ENCODE measurements at places on chromosomes 2 and 18.

GRCh38 chr2:105100046-105100840 is 62.4 kb downstream of the MRPS9 start:
- DNase-seq = no peak

- no peak for DNase-seq
Measured at GRCh38 chr18:58721566-58722239, 50.4 kb downstream of the MALT1 start.

DNA sequence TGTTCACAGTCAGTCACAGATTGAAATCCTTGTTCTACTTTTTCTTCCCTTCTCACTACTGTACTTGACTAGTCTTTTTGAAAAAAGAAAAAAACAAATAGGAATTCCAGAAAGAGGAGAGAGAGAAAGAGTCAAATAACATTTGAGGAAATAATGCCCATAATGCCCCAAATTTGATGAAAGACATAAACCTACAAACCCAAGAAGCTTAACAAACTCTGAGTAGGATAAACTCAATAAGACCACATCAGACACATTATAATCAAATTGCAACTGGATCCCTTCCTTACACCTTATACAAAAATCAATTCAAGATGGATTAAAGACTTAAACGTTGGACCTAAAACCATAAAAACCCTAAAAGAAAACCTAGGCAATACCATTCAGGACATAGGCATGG is 30.9 kb downstream of the TMEM185B start:
- DNase-seq = no peak

DNA sequence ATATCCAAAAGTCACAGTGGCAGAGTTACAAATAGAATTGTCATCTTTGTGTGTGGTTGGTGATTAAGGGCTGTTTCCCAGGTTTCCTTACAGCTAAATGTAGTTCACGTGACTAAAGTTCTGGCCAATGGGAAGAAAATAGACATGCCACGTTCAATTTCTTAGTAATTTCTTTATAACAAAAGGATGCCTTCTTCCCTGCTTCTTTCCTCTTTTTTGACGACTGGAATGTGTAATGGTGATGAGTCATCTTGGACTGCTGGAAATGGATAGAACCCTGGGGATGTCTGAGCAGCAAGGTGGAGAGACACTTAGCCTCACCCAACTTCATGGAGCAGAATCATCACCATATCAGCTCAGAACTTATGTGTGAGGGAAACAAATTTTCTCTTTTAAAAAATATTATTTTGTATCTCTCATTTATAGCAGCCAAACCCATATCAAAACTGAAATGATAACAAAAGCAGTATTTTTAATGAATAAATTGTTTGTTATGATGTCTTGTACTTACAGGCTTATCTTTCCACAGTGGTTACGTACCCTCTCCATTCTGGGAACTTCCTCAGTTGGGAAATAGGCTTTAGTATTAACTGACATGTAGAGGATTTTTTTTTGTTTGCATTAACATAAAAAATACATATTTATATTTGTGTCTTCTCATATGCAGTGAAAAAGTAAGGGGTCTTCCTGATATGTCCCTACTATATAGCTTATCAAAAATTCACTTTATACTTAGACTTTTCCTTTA is 91.1 kb upstream of the CDH2 start:
- DNase-seq = no peak

GRCh38 chr2:176516051-176516602 is 246.9 kb downstream of the MTX2 start:
- no peak for DNase-seq

GRCh38 chr2:62716768-62717167 is 11.3 kb downstream of the EHBP1 start:
- no peak for DNase-seq

- DNase-seq = no peak
Measured at GRCh38 chr2:28662468-28663181, 89.0 kb upstream of the PPP1CB start.

GRCh38 chr2:6368281-6368680 is 497.4 kb downstream of the CMPK2 start:
- DNase-seq = no peak

GRCh38 chr2:129606496-129607270 is 372.8 kb upstream of the RAB6C start:
- DNase-seq = no peak

DNA sequence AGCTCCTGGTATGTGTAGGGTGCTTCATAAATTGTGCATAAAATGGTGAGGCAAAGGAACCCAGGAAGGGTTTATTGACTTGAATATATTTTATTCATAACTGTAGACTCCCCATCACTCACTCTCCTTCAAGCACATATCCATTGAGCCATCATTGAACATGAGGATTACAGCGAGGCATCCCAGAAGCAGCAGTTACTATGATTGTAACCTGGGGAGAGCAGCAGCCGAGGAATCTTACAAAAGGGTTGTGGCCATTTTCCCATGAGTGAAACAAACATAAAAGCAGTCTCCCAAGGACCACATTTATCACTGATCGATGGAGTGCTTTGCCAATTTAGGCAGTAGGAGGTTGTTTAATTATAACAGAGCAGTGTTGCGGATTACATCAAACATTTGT is 183.4 kb downstream of the NCK2 start:
- DNase-seq = no peak

DNA sequence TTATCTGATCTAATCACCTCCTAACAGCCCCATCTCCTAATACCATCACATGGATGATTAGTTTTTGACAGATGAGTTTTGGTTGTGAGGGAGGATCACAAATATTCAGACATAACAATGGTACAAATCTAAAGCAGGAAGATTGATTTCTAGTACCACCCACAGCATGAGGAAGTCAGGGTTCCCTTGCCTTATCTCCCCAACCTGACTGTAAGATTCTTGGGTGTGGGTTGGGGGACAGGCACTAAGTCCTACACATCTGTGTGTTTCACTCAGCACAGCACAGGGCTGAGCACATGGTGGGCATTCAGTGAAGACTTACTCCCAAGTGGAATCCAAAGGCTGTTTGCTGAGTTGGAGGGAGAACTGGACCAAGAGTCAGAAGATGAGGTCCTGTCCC is 93.8 kb upstream of the CXCR4 start:
- DNase-seq = no peak

- no peak for DNase-seq
Measured at GRCh38 chr18:51660188-51660715, 462.8 kb upstream of the MEX3C start.

GRCh38 chr2:201532686-201533304 is 81.3 kb downstream of the STRADB start:
- DNase-seq = no peak

GRCh38 chr18:59272891-59273758 is at the start of gene RAX:
Gene RAX (minus strand): TSS chr18:59273454. CDS start chr18:59273206, 248 bp downstream.
- DNase-seq = no peak

DNA sequence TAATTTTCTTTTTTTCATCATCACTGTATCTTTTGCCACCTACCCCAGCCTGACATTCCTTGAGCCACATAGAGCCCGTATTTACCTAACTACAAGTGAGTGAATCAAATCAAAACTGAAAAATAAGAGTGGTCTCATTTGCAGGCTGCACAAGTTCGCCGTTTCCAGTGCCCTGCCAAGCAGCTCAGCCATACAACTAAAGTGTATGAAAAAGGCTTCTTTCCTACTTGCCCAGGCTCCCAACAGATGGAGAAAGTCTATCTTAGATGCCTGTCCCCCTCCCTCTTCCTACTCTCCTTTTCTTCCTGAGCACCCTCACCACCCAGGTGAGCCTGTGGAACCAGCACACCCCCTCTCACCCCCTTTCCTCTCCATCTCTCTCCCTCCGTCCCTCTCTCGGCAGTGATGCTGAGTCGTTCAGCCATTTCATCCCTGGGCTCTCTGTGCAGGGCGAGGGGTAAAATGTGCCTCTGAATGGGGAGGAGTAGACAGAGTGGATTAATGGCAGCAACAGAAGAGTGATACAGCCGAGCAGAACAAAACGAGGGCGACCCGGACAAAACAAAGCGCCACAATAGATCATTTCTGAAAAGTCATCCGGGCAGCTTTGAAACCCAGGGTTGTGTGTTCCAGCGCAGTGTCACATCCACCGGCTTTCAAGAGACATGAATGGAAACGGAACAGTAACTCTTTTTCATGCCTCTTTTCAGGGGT is 65.0 kb upstream of the POU3F3 start:
- DNase-seq = no peak

- no peak for DNase-seq
Measured at GRCh38 chr2:122098306-122098705, 342.9 kb downstream of the TSN start.

DNA sequence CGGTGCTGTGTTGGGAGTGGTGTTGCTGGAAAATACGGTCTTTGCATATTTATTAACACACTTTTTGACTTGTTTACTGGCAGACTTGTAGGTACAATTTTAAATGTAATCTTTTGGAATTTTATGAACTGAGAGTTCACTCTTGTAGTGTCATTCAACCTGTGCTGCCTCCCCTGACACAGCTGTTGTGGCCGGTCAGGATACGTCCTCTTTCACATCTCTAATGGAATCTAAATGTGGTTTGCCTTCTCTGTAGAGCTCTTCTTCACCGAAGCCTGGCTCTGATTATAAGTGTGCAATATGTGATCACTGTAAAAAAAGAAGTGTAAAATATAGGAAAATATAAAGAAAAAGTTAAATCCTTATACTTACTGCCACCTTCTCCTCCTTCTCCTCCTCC is 94.7 kb downstream of the MAP4K4 start:
- DNase-seq = no peak

- DNase-seq = peak; percentile 14
Measured at GRCh38 chr2:121596221-121597080, 52.8 kb downstream of the CLASP1 start.

DNA sequence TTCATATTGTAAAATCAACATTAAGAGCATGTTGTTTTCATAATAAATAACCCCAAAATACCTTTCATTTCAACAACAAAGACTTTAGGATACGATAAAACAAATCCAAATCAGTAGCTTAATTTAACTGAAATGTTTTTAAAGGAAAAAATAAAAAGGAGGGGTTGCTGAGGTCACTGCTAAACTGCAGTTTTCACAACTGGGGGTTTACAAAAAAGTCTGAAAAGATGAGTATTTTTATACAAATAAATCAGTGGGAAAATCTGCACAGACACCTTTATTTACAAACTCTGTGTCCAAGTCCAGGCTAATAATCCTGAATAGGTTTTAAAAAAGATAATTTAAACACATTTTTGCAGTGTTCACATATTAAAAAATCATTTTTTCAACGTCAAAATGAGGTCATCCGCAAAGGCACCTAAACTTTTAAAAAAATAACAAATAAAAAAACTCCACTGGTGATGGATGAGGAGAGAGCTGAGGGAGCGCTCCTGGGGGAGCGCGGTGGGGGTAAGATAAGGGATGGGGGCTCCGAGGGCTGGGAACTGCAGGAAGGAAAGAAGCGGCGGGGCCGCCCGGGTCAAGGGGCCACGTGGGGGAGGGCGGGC is 3.1 kb downstream of the DLX2 start:
- DNase-seq = no peak

DNA sequence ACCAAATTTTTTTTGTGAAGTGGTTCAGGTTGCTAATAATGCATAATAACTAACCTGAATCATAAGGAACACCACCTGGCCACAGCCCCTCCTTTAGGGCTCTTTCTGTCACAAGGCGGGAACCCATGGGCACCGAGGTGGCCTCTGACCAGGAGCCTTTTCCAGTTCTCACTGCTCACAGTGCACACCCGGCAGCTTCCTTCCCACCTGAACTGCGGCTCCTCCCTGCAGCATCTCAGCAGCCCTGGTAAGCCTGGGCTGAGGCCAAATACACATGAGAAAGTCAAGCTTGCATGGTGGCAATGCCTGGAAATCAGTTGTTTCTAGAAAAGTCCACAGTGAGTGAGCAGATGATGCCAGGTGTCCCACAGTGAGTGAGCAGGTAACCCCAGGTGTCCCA is 77.6 kb upstream of the SNTG2 start:
- no peak for DNase-seq

GRCh38 chr2:48617618-48618017 is at the start of gene GTF2A1L:
Gene GTF2A1L (plus strand): TSS chr2:48617856. CDS start chr2:48617875, 19 bp downstream.
- no peak for DNase-seq

DNA sequence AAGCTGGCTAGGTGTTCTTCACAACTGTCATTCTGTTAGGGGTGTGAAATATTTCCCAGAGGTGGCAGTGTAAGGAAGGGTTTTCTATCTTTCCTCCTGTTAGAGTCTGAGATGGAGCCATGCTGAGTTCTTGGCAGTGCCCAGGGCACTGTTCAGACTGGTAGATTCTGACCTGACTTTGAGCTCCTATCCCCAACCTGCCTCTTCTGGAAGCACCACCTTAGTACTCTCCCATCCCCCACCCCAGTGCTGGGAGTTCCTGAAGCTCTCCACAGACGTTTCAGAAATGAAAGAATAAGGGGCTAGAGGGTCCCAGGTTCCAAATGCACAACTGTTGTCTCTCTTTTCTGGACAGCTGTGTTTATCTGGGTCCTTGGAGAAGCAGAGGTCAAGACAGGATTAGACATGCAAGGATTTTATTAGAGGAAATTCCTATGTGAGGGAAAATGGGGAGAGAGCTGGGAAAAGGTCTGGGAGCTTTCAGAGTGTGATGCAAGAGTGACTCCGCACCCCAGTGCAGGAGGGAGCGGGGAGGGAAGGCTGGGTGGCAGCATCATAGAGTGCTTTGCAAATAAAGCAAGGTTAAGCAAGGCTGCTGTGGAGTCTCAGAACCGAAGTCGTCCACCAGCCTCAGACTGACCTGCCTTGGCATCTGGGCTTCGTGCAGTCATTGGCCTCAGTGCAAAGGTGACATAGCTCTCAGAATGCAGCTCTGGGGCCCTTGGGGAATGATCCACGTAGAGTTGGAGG is 75.5 kb downstream of the SLC4A3 start:
- DNase-seq = no peak

- DNase-seq = no peak
Measured at GRCh38 chr18:55048892-55049291, 89.6 kb upstream of the CCDC68 start.

DNA sequence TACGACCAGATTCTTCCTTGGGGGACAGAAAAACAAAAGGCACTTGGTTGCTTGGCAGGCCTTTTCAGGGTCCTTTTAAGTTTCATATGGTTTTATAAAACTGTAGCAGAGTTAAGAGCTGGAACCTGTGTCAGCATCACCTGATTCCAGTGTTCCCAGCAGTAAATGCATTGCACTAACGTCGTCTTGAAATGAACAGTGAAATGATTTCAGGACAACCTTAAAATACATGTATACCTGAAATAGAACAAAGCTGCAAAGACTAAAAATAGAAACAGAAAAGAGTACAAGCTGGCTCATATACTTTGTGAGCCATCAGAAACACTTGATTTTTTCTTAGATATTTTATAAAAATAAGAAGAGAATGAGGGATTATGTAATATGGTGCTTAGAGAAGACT is 51.9 kb downstream of the ACSL3 start:
- no peak for DNase-seq

- no peak for DNase-seq
Measured at GRCh38 chr2:241940329-241940728, 70.8 kb downstream of the RTP5 start.

GRCh38 chr2:108594982-108595464 is 60.8 kb downstream of the LIMS1 start:
- no peak for DNase-seq

GRCh38 chr2:166593403-166593802 is 99.4 kb upstream of the SCN7A start:
- DNase-seq = no peak

- no peak for DNase-seq
Measured at GRCh38 chr2:168394262-168394661, 61.8 kb upstream of the CERS6 start.

GRCh38 chr18:11316546-11316945 is 167.2 kb upstream of the PIEZO2 start:
- DNase-seq = no peak

GRCh38 chr2:240523451-240524281 is 34.1 kb downstream of the ANKMY1 start:
- DNase-seq = no peak

GRCh38 chr2:231370429-231370748 is 25.1 kb upstream of the B3GNT7 start:
- DNase-seq = no peak

All from NCI-H446 treated with DMSO at 0.1 percent for 48 hours (cell line).